ENCODE measurements at places on chromosomes 13 and 19. TPM values are rescaled to one million over a fixed set of nuclear protein-coding genes. Genes with fewer than 3 reads are reported as not detected.

GRCh38 chr19:29668746-29669609 is 3.7 kb downstream of the PLEKHF1 start:
- H3K36me3 ChIP-seq: no peaks in the 10 kb centered on the region
- DNase-seq: no peak
- H3K4me3 ChIP-seq: no peak overlapping the region
- no peaks in the 10 kb centered on the region for H3K27me3 ChIP-seq
- peaks cover 72% of the 10 kb centered on the region for H3K4me1 ChIP-seq
- H3K27ac ChIP-seq: no peak overlapping the region

DNA sequence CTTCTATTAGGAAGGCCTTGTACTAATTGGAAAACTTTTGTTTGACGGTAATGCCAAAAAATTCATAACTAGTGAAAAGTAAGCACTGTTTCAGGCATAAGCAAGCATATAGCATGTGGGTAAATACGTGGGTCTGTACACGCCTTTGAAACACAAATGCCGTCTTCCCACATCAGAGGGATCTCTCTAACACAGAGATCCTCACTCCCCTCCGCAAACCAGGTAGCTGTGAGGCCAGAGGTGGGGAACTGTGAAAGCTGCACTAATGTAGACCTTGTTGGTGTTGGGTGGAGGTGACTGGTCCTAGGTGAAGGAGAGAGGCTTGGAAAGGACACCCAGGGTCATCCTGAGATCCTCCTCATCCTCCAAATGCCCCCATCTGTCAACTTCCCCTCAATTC is 16.0 kb upstream of the POU2F2 start:
- no peak overlapping the region for H3K27ac ChIP-seq
- no peak for DNase-seq
- H3K4me1 ChIP-seq: peaks cover 14% of the 10 kb centered on the region
- peaks cover 26% of the 10 kb centered on the region for H3K36me3 ChIP-seq
- no peaks in the 10 kb centered on the region for H3K27me3 ChIP-seq

- H3K4me1 ChIP-seq: no peaks in the 10 kb centered on the region
- H3K36me3 ChIP-seq: no peaks in the 10 kb centered on the region
- no peak for DNase-seq
- no peak overlapping the region for H3K4me3 ChIP-seq
- H3K27ac ChIP-seq: no peak overlapping the region
Measured at GRCh38 chr13:26914624-26915023, 154.0 kb upstream of the GPR12 start.

DNA sequence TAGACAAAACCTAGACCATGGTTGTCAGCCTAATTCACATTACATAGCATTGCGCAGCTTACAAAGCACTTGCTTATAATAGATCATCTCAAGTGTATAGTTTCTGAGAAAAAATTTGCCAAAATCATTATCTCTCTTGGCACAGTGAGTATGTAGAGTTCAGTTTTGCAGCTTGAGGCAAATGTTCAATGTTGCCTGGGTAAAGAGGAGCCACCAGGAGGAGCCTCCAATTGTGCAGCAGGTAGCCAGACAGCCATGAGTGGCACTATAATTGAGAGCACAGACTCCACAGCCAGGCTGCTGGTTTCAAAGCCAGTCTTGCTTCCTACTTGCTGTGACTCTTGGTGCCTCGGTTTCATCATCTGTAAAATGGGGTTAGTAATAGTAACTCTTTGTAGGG is 24.0 kb upstream of the OLFM4 start:
- no peak overlapping the region for H3K4me3 ChIP-seq
- H3K27ac ChIP-seq: no peak overlapping the region

GRCh38 chr19:2575734-2576481 is 100.0 kb downstream of the GADD45B start:
- no peak for DNase-seq
- H3K4me3 ChIP-seq: no peak overlapping the region
- no peaks in the 10 kb centered on the region for H3K27me3 ChIP-seq
- H3K27ac ChIP-seq: no peak overlapping the region

GRCh38 chr13:67410645-67411044 is 180.5 kb upstream of the PCDH9 start:
- DNase-seq: no peak
- H3K27me3 ChIP-seq: no peaks in the 10 kb centered on the region
- H3K4me1 ChIP-seq: no peaks in the 10 kb centered on the region
- no peak overlapping the region for H3K4me3 ChIP-seq
- H3K36me3 ChIP-seq: no peaks in the 10 kb centered on the region
- no peak overlapping the region for H3K27ac ChIP-seq

DNA sequence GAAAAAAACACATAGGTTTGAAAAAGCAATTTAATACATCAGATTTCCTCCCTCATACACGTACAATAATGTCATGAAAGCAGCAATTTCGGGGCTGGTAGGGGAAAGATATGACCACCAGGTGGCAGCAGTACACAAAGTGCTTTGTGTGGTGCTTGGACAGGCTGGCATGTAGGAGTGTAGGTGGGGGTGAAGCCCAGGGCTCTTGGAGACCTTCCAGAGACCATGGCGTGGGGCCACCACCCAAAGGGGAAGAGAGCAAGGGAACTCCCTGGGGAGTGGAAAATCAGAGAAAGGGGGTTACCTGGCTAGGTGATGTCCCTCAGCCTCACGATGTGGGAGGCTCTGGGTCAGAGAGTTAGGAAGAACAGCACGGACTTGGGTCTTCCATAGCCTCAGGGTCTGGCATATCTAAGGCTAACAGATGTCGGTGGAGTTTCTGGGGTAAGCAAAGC is 11.8 kb upstream of the CCNA1 start:
- peaks cover 13% of the 10 kb centered on the region for H3K27me3 ChIP-seq
- H3K4me3 ChIP-seq: no peak overlapping the region
- H3K4me1 ChIP-seq: peaks cover 8% of the 10 kb centered on the region
- H3K36me3 ChIP-seq: no peaks in the 10 kb centered on the region

DNA sequence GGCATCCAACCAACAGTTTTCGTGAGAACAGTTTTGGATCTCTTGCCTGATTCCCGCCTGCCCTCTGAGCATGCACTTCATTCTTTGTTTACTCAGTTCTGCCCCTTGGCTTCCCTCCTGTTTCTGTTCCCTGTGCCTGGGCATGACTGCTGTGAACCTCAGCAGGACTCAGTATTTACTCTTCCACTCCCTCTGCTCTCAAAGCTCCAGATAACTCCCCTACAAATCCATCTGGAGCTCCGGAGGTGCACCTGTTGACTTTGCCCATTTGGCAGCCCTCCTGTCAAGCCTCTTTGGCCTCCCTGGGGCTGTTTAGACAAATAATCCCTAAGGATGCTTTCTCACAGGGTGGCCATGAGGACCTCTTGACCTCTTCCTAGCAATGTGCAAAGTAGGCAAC is 34.2 kb upstream of the ARGLU1 start:
- no peak overlapping the region for H3K27ac ChIP-seq
- no peak for DNase-seq

- H3K27me3 ChIP-seq: peaks cover 12% of the 10 kb centered on the region
- H3K36me3 ChIP-seq: no peaks in the 10 kb centered on the region
Measured at GRCh38 chr13:110138010-110138699, 168.8 kb downstream of the COL4A1 start.

VSIG10L gene
- 0.95 TPM for total RNA-seq

- no peak overlapping the region for H3K4me3 ChIP-seq
- no peak for DNase-seq
- H3K36me3 ChIP-seq: peaks cover 39% of the 10 kb centered on the region
- H3K27ac ChIP-seq: peak overlapping the region; percentile 95
- H3K4me1 ChIP-seq: peaks cover 97% of the 10 kb centered on the region
Measured at GRCh38 chr13:99279637-99280036, 21.5 kb upstream of the GPR18 start.

FREM2 gene
- not detected for total RNA-seq

DNA sequence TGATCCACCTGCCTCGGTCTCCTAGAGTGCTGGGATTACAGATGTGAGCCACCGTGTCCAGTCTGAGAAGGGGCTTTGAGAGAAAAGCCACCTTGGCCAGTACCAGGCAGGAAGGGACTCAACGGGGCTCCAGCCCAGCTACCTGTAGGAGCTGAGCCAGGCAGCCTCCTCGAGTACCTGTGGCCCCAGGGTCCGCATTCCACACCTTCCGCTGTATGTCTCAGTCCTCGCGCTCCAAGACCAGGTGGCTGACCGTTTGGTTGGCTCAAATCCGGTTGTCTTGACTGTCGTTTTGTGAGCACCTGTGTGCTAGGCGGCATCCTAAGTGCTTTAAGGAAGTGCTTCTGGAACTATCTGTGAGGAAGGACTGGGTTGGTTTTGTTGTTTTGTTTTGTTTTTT is 16.2 kb downstream of the MARK4 start:
- peaks cover 27% of the 10 kb centered on the region for H3K36me3 ChIP-seq
- no peaks in the 10 kb centered on the region for H3K27me3 ChIP-seq
- H3K27ac ChIP-seq: no peak overlapping the region
- H3K4me1 ChIP-seq: no peaks in the 10 kb centered on the region

DNA sequence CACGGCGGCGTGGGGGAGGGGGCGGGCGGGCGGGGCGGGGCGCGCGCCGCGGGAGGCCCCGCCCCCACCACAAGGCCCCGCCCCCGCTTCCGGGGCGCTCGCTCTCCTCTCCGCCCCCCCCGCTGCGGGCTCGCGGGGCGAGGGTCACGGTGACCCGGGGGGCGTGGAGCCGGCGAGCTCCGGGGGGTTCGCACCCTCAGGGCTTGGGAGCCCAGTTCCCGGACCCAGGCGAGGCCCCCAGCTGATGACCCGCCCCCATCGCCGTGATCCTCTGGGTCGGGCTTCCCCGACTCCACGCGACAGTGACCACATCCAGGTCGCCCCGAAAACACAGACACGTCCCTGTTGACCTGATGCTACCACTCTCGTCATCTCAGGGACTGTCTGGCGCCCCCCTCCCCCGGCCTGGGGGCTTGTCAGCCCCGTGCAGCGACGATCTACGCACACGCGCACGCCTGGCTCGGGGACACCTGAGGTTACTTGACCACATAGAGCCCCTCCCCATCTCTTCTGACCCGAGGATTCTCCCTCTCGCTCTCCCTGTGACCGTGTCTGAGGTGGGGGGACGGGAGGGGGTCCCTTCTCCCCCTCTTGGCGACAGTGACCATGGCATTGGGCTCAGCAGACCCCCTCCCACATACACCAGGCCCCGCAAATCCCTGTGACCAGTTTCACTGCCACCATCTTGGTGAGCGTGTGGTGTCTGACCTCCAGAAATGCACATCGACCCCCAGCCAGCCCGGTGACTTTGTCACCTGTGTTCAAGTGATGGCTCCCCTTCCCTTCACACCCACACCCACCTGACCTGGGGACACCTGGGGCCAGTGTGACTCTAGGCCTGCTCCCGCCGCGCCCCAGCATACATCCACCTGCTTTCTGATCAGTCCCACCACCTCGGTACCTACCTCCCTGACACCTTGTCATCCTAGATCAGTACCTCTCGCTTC is 670 bp downstream of the MAP2K7 start:
- peak overlapping the region; percentile 89 for H3K4me3 ChIP-seq
- H3K27ac ChIP-seq: peak overlapping the region; percentile 83
- DNase-seq: no peak

DNA sequence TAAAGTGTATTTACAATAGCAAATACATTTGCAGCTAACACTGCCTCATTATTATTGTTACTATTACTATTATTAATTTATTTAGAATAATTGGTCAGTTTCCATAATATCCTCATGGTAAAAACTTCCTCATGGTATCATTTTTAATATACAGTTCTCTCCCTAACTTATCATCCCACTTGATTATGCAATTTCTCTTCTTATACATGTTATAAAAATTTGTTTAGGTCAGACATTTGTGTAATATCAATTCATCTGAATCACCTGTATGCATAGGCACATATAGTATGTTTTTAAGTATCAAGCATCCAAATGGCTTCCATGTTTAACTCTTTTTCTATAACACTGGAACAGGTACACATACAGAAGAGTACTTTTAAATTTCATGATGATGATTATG is 210.8 kb upstream of the STARD13 start:
- no peak for DNase-seq
- H3K4me1 ChIP-seq: peaks cover 11% of the 10 kb centered on the region
- H3K36me3 ChIP-seq: no peaks in the 10 kb centered on the region
- no peaks in the 10 kb centered on the region for H3K27me3 ChIP-seq

CYP2A7 gene
- total RNA-seq: not detected

GRCh38 chr19:56132316-56132822 is 8.7 kb upstream of the ZNF444 start:
- no peak overlapping the region for H3K4me3 ChIP-seq
- H3K27me3 ChIP-seq: no peaks in the 10 kb centered on the region
- peaks cover 9% of the 10 kb centered on the region for H3K4me1 ChIP-seq
- peak overlapping the region; percentile 50 for H3K27ac ChIP-seq

- H3K27me3 ChIP-seq: no peaks in the 10 kb centered on the region
- H3K4me1 ChIP-seq: no peaks in the 10 kb centered on the region
- H3K36me3 ChIP-seq: no peaks in the 10 kb centered on the region
Measured at GRCh38 chr13:69458013-69458412, 649.6 kb upstream of the ATXN8OS start.

DNA sequence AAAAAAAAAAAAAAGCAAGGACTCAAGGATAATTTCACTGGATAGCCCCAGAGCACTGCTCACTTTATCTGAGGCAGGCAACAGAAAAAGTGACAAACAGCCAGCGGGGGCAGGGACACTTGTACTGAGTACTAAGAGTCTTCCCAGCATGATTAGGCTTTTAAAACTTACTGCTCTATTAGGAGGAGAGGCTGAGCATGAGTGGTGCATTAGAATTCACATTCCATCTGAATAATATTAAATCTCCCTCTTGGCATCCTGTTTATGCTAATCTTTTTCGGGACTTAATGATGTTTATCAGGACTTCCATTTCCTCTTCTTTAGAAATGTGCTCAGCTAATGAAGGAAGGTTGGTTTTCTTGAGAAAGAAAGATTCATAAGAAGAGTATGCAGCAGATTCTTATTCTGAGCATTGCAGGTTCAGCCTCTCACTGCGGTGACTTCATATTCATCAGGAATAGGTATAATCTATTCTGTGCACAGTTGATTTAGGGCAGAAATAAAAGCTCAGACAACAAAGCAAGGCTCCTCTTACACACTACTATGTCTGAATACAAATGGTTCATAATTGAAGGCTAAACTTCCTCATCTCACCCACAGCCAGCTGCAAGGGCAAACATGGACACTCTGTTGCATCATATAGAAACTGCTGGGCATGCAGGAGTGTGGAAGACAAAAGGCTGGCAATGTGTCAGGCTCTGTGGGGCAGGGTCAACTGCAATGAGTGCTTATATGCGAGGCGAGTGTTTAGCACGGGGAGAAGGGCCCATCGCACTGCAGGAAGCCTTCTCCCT is 107.0 kb downstream of the KL start:
- no peaks in the 10 kb centered on the region for H3K36me3 ChIP-seq
- H3K27me3 ChIP-seq: peaks cover 6% of the 10 kb centered on the region
- no peak overlapping the region for H3K4me3 ChIP-seq

GRCh38 chr19:51714848-51715247 is 8.9 kb downstream of the HAS1 start:
- H3K4me1 ChIP-seq: peaks cover 26% of the 10 kb centered on the region
- DNase-seq: no peak
- H3K36me3 ChIP-seq: no peaks in the 10 kb centered on the region
- peaks cover 19% of the 10 kb centered on the region for H3K27me3 ChIP-seq

All from activated B cell treated with CpG ODN at 0.5 μM for 24 hours (primary cell).